ENCODE measurements at places on chromosomes 3 and 15.

GRCh38 chr15:26126819-26127387, 263.8 kb upstream of the ATP10A start:
- no peak for DNase-seq

GRCh38 chr15:51077221-51078153, 17.2 kb downstream of the TNFAIP8L3 start:
- DNase-seq = peak; percentile 97

- peak; percentile 14 for DNase-seq
Observed at GRCh38 chr3:172321035-172321434, 127.2 kb downstream of the GHSR start.

GRCh38 chr3:81214631-81215030, 546.8 kb downstream of the GBE1 start:
- DNase-seq = no peak

- no peak for DNase-seq
Observed at GRCh38 chr15:47985568-47985967, 135.2 kb upstream of the SLC24A5 start.

DNA sequence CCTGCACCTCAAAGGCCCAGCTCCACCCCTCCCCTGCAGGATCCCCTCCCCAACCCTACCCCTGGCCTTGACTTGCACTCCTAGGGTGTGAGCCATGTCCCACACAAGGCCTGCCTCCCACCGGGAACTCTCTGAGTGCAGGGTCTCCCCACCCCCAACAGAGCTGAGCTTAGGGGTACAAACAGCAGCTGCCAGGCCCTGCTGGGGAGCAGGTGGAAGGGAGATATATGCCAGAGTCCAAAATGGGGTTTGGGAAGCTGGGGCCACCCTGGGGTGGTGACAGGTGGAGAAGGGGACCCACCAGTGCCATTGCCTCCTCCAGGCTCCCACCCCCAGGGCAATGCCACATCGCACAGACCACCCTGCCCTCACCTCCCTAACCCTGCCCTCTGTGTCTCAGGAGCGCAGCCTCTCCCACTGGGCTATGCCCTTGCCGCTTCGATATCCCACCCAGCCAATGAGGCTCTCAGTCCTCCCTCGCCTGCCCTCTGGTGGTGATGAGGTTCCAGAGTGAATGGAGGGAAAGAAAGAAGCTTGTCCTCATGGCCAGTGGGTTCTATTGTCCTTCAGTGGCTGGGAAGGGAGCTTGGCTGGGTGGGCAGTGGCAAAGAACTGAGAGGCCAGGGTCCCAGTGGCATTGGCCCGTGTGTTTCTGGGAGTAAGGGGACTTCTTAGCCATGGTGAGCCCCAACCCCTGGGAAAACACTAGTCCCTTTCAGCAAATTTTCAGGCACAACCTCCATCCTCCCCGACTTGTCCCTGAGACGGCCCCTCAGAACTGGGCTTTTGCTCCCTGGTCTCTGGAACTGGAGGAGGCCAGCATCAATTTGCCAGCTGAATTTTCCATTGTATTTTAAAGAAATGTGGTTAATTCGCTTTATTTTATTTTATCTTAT, 46.8 kb downstream of the CYP11A1 start:
- DNase-seq = peak; percentile 73

DNA sequence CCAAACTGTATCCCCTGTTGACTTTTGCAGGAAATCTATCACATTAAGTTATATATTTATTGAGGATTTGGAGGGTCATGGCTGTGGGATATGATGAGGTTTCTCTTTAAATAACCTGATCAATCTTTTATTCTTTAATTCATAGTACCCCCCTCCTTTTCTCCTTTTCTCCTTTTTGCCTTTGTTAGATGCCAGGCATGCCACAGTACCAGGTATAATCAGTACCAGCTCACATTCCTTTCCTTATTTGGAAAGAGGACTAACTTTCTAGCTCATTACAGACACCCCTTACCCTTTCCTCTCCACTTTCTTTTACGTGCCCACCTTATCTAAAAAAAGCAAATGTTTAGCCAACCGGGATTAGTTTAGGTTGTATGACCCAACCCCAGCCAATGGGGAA, 326.4 kb upstream of the NAALADL2 start:
- DNase-seq = no peak

DNA sequence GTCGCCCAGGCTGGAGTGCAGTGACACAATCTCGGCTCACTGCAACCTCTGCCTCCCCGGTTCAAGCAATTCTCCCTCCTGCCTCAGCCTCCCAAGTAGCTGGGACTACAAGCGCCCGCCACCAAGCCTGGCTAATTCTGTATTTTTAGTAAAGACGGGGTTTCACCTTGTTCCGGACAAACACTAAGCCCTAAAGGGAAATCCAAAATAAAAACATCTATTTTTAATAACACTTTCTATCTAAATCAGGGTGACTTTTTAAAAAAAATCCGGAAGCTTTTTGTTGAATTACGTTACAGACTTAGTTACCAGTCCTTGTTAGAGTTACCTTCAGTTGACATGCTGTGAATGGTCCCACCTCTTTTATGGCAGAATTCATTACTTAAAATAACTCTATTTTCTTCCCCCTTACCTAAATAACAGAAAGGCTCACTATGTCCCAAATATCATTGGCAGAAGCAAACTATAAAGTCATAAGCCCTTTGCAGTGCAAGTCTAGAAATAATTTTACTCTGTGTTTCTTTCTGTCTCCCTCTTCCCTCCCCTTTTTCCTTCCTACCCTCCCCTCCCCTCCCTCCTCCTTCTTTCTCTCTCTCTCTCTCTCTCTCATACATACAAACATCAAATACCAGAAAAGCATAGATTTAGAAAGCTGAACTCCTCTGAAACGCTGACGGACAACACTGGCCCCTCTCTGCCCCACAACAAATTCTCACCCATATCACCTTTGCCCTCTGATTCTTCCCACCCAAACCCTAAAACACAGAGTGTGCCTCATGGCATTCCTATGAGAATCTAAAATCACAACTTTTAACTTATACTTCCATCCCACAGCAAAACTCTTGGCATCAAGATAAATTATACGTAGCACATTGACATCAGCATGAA, 18.3 kb downstream of the THBS1 start:
- no peak for DNase-seq

- no peak for DNase-seq
Observed at GRCh38 chr15:55695432-55695831, 47.5 kb downstream of the PRTG start.

GRCh38 chr3:183988216-183988790, 29.4 kb downstream of the ABCC5 start:
- peak; percentile 87 for DNase-seq

DNA sequence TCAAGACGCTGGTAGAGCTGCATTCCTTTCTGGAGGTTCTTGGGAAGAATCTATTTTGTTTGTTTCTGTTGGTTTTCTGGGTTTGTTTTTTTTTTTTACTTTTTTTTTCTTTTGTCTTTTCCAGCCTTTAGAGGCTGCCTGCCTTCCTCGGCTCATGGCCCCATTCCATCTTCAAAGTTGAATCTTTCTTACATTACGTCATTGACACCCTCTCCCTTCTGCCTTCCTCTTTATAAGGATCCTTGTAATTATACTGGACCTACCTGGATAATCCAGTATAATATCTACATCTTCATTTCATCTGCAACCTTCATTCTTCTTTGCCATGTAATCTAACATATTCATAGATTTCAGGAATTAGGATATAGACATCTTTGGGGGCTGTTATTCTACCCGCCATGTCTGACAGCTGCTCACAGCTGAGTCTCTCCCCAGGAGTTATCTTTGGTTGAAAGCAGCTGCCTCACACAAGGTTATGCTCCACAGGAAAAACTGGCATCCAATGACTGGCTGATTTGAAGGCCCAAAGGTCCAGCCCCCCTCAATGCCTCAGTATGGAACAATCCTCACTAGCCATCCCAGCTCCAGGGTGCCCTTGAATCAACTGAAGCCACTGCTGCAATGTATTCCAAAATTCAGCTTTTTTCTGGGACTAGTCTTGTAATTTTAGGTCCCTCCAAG, 38.4 kb upstream of the THBS1 start:
- no peak for DNase-seq

GRCh38 chr3:187878772-187879518, 133.7 kb upstream of the BCL6 start:
- DNase-seq = no peak

DNA sequence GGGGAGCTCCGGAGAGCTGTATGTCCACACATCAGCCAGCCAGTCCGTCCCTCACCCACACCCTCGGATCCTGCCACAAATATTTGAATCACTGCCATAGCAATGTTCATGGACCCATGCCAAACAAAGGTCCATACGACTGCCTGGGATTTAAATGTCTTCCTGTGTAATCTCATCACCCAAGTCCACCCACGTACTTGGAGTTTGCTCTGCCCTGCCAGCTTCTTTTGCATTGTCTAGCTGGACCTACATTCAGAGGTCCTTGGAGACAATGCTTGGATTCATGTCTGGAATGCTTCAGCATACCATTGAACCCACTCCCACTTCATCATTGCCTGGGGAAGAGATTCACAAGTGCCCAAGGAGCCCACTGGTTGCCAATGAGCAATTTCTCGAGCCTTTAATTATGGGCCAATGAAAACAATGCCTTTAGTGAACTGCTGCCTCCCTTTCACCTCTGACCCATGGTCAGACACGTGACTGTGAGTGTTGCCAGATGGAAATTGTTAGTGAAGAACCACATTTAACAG, 90.4 kb upstream of the PHLDB2 start:
- DNase-seq = no peak

- DNase-seq = no peak
Observed at GRCh38 chr15:81516461-81516860, 142.4 kb upstream of the TMC3 start.

DNA sequence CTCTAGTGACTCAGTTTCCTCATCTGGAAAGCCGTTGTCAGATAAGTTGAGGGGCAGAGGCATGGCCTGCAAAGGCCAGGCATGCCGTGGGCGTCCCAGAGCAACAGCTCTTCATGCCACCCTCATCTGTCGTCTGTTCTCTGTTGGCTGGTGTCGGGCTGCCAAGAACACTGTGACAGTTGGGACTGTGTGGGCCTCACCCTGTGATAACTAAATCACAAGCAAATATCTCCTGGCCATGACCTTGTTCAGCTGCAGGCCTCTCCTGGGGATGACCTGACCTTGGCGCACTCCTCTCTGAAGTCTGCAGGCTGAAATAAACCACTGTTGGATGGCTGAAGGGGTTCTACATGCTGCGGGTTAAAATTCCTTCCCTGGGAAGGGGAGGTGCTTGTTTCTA, 145.9 kb downstream of the SHQ1 start:
- DNase-seq = no peak

- no peak for DNase-seq
Observed at GRCh38 chr3:145815707-145816413, 345.1 kb downstream of the PLOD2 start.

- no peak for DNase-seq
Observed at GRCh38 chr3:38549082-38549481, 52.9 kb downstream of the EXOG start.

DNA sequence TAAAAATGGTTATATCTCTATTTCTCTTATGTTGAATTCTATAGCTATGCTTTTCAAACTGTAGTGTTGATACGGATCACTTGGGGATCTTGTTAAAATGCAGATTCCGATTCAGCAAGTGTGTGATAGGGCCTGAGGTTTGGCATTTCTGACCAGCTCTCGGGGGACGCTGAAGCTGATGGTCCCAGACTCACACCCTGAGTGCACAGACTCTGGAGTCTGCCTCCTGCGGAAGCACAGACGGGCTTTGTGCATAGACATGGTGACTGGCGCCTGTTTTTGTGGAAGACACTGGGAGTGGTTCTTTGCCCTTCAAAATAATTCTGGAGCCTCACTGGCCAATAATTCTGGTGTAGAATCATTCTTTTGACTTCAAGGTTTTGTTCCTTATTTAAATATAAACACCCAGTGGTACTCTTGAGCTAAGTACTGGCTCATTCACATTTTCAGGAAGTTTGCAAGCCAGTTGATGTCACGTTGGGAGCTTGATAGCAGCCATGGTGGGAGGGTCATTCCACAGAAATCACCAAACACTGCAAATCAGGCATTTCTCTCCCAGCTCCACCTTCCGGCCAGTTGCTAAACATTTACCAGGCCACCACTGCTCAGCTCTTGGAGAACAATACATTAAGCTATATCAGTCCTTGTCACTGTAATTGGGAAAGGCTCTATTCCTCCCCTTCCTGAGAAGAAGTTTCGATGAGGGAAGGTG, 19.2 kb downstream of the CLDN11 start:
- DNase-seq = peak; percentile 21

- no peak for DNase-seq
Observed at GRCh38 chr15:92614791-92615785, 40.5 kb downstream of the FAM174B start.

DNA sequence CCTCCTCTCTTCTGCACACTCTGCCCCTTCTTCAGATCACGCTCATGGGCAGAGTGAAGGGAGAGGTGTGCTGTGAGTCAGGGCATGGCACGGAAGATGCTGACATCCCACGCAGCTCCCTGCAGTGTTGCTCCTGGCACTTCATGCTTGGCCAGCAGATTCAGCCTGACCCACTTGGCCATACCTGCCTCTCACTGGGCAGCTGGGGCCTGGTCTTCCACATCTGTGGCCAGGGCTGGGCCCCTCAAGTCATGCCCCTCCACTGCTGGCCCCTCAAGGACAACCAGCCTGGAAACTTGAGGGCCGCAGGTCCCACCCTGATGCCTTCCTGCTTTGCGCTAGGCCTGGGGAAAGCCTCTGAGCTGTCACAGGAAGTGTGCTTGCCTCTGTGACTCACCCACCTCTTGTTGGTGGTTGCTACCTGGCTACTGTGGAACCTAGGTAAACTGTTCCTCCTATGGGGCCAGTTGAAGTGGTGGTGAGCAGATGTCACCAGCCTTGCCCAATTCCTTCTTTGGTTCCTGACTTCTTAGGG, 48.7 kb downstream of the BSN start:
- no peak for DNase-seq

GRCh38 chr3:86923071-86923491, 67.9 kb downstream of the VGLL3 start:
- no peak for DNase-seq

- DNase-seq = no peak
Observed at GRCh38 chr3:24437326-24437725, 57.3 kb downstream of the THRB start.

DNA sequence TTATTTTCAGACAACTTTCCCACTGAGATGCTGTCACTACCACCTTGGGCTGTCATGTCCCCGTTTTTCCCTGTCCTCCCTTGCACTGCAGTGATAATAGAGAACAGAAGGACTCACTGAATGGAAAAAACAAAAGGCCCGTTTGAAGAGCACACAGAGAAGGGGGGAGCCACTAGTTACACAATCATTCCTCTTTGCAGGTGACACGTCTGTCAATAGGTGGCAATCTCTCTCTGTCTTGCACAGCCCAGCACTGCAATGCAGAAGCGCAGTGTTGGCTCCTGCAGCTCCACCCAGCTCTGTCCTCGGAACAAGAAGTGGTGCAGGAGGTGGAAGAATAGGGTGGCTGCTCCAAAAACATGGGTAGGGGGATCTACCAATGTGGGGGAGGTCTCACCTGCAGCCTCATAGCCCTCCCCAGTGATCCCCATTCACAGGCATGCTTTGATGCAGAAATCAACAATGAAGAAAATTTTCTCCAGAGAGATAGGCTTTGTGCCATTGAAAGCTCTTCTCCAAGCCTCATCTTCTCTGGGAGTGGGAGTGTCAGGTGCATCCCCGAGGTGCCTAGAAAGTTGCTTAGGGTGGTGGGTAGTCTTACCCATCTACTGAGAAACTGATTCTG, 31.8 kb downstream of the FSTL1 start:
- peak; percentile 79 for DNase-seq

Measured in OCI-M1 (cell line).